ENCODE measurements at places on chromosomes 7 and 10.

DNA sequence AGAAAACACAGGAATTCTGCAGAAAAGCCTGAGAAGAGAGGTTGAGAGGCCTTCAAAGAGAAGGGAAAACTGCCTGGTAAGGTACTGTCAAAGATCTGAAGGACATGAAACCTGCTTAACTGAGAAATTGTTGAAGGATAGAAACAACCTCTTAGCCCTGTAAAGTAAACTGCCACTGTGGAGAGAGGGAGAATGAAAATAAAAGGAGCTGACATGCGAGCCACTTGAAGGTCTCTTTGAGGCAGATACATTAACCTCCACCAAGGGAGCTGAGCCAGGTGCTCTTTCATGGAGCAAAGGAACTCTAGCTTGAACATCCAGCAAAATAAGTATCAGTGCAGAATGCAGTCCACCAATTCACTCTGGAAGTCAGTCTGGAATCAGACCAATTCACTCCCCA, 108.8 kb upstream of the FEZF1 start:
- no peak for DNase-seq

- no peak for DNase-seq
Measured at GRCh38 chr10:23980094-23980493, 228.8 kb upstream of the KIAA1217 start.

GRCh38 chr7:31070991-31071644, 19.0 kb downstream of the ADCYAP1R1 start:
- DNase-seq, result no peak

DNA sequence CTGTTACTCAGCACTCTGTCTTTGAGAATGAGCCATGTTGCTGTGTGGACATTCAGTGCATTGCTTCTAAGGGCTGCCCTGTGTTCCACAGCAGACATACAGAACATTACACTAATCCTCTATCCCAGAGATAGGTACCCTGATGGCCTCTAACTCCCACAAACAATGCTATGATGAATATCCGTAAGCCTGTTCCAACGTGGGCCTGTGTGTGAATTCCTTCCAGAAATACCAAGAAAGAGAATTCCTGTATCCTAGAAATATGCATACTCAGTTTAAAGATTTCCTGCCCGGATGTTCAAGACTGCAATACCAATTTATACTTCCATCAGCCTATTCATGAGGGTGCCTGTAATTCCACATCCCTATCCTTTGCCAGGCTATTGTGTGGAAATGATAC, 21.3 kb upstream of the ST8SIA6 start:
- DNase-seq, result no peak

- no peak for DNase-seq
Measured at GRCh38 chr7:156143158-156143557, 330.9 kb upstream of the SHH start.

- DNase-seq, result no peak
Measured at GRCh38 chr7:38206071-38206470, 28.0 kb downstream of the STARD3NL start.

DNA sequence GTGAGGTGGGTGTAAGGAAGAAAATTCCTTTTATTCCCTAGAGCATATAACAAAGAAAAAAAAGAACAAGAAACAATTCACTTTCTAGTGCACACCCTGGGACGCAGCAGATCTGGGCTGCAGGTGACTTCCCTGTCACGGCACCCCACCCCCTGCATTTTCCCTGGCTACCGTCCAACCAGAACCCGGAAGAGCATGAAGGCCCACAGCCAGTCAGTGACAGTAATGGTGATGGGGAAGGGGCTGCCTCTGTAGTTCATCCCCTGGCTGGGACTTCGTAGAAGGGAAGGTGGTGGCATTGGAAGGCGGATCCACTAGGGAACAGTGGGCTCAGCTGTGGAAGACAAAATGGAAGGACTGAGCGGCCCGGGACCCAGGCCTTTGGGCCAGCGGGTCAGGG, 236.7 kb downstream of the BUB3 start:
- no peak for DNase-seq

- DNase-seq, result no peak
Measured at GRCh38 chr10:69394020-69394419, 22.7 kb downstream of the TACR2 start.

Data from SIG-M5 (cell line).